A172 (cell line): ENCODE measurements at places on chromosomes 6 and 20. TPM values are rescaled to one million over a fixed set of nuclear protein-coding genes. Genes with fewer than 3 reads are reported as not detected.
A peak's percentile ranks its signal among the peaks of the same experiment; 100 is the strongest.

STMND1 gene
- 0.22 TPM in 1 of 2 replicates, not detected in the other for total RNA-seq

CCDC28A gene
- total RNA-seq: 11.9 and 18.3 TPM in 2 replicates

SLC52A3 gene
- 0.03 and 0.22 TPM in 2 replicates for total RNA-seq

GRCh38 chr6:5580736-5581581, 319.6 kb downstream of the FARS2 start:
- no peak for DNase-seq

DNA sequence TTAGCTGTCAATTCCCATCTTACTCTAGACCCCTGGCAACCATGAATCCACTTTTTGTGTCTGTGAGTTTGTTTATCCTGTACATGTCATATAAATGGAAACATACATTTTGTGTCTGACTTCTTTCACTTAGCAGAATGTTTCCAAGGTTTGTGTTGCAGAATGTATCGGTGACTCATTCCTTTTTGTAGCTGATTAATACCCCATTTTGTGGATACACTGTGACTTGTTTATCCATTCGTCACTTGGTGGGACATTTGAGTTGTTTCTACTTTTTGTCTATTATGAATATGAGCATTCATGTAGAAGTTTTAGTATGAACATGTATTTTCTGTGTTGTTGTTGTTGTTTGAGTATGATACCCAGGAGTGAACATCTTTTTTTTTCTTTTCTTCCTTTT, 21.4 kb downstream of the CDYL start:
- no peak for DNase-seq

GRCh38 chr20:36154700-36155628, at the start of gene EPB41L1:
EPB41L1 (plus strand) TSS chr20:36154740; CDS start chr20:36173778, 19,038 bp downstream.
- DNase-seq: no peak

ZNF831 gene
- total RNA-seq: not detected in 2 replicates

- peak; percentile 59 for DNase-seq
These were observed 354.1 kb upstream of the MAP3K7 start for GRCh38 chr6:90940812-90941481.

DNA sequence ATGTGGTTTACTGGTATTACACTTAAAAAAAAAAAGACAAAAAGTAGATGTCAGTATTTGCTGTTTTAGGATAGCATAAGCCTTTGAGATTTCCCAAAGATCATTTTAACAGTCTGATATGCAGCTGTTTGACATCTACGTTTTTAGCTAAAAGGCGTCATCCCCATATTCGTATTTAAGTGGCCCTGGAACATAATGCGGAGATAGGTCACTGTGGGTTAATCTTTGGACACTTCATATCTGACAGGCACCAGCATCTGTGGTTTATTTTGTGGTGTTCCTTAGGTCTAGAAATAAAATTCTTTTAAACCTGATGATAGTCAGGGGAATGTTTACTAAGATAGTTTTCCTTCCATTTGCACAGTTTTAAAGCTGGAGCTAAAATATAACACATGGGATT, 313.7 kb downstream of the SOX4 start:
- no peak for DNase-seq

HACE1 gene
- total RNA-seq: 8.8 and 9.9 TPM in 2 replicates

SKIC2 gene
- total RNA-seq: 26.0 and 29.9 TPM in 2 replicates
